Germinal center (tissue), 1 donor: ENCODE measurements at places on chromosomes 13 and 19.

DNA sequence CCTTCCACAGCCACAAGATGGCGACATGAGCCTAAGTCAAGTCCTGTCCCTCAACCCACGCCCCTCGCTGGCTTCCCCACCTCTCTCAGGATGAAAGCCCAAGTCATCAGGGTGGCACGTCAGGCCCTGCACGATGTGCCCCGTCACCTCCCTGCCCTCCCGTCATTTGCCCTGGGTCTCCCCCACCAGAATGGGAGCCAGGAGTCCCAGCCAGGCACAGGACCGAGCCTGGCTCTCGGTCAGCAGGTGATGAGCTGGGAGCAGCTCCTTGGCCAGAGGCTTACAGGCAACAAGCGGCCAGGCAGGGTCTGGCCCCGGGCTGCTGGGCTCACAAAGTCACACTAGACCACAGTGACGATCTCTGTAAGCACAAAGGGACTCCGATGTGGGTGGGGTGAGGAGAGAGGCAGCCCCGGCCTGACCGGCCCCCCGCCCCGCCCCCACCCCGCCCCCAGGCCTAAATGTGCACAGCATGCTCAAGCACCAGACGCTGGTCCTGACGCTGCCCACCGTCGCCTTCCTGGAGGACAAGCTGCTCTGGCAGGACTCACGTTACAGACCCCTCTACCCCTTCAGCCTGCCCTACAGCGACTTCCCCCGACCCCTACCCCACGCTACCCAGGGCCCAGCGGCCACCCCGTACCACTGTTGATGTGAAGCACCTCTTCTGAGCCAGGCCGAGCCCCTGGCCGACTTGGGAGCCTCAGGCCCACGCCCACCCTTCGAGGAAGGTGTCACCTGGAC is 7.3 kb downstream of the MRPL4 start:
- DNase-seq = peak; percentile 57

GRCh38 chr19:28497137-28497536 is 715.8 kb downstream of the UQCRFS1 start:
- no peak for DNase-seq

- no peak for DNase-seq
Measured at GRCh38 chr19:50708179-50708879, 11.3 kb downstream of the SHANK1 start.

GRCh38 chr13:112771877-112772538 is 82.2 kb downstream of the ATP11A start:
- no peak for DNase-seq

DNA sequence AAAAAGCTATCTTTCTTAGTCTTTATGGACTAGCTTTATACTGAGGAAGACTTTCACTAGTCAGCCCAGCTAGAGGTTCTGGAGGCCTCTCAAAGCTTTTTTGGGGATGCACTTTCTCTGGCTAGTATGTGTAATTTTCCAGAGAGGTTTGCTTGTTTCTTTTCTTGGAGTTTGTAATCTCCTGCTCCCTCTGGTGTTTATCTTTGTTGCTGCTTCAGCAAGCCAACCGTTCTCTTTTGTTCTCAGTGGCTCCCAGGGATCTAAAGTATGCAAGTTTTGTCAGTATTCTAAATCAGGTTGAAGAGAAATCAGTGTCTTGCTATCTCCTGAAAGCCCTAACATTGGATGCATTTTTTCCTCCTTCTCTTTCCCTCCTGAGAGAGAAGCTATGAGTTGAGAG is 121.1 kb upstream of the MYO16 start:
- no peak for DNase-seq

DNA sequence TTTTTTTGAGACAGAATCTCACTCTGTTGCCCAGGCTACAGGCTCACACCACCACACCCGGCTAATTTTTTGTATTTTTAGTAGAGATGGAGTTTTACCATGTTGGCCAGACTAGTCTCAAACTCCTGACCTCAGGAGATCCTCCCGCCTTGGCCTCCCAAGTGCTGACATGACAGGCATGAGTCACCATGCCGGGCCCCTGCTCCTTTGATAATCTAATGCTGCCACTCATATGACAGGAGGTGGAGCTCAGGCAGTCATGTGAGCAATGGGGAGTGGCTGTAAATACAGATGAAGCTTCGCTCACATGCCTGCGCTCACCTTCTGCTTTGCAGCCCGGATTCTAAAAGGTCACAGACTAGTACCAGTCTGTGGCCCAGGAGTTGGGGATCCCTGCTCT is 25.1 kb downstream of the ARHGEF18 start:
- DNase-seq = no peak

- DNase-seq = no peak
Measured at GRCh38 chr13:47896546-47896945, 104.5 kb downstream of the SUCLA2 start.

- no peak for DNase-seq
Measured at GRCh38 chr19:33171916-33172359, 22.2 kb upstream of the LRP3 start.

DNA sequence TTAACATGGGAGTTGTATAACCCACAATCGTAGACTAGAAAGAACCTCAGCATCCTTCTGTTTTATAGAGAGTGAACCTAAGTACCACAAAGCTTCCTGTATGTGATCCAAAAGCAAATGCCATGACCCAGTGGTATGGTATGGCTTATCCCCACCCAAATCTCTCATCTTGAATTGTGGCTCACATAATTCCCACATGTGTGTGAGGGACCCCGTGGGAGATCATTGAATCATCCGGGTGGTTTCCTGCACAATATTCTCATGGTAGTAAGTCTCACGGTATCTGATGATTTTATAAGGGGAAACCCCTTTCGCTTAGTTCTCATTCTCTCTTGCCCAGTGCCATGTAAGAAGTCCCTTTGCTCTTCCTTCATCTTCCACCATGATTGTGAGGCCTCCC is 587.9 kb downstream of the LMO7 start:
- no peak for DNase-seq

- DNase-seq = no peak
Measured at GRCh38 chr19:7450243-7451223, 38.3 kb downstream of the PEX11G start.

GRCh38 chr13:65907666-65908525 is 1322.2 kb downstream of the PCDH9 start:
- DNase-seq = no peak

GRCh38 chr13:31913459-31913858 is 118.1 kb upstream of the FRY start:
- DNase-seq = no peak

GRCh38 chr13:113110048-113110851 is 4.7 kb downstream of the F7 start:
- no peak for DNase-seq

DNA sequence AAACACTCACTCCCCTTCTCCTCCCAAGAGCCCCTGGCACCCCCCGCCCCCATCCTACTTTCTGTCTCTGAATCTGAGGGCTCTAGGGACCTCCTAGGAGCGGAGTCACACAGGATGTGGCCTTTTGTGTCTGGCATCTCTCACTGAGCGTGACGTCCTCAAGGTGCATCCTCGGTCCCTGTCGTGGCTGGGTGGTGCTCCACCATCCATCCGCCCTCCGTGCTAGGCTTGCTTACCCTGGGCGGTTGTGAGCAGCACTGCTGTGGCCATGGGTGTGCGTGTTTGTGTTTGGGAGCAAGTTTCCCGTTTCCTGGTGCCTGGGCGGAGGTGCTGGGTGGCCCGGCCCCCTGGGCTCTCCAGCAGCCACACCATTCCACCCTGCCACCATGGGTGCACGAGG is 12.2 kb downstream of the PLEKHJ1 start:
- DNase-seq = peak; percentile 78

DNA sequence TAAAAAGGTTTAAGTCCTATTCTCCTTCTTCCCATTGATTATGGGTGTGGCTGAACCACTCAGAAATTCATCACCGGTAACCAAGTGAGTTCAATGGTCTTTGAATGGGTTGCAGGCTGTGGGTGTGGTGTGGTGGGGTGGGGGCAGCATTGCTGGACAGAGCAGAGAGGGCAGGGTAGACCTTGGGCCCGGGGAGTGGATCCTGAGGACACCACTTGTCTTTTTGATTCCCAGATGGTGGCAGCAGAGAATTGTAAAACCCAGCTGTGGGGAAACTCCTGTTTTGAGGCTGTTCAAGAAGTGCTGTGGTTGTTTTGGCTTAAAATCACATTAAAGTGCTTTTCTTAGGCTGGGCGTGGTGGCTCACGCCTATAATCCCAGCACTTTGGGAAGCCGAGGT is 45.8 kb upstream of the RGCC start:
- DNase-seq = no peak

- no peak for DNase-seq
Measured at GRCh38 chr13:111006506-111007031, 91.7 kb upstream of the ANKRD10 start.

DNA sequence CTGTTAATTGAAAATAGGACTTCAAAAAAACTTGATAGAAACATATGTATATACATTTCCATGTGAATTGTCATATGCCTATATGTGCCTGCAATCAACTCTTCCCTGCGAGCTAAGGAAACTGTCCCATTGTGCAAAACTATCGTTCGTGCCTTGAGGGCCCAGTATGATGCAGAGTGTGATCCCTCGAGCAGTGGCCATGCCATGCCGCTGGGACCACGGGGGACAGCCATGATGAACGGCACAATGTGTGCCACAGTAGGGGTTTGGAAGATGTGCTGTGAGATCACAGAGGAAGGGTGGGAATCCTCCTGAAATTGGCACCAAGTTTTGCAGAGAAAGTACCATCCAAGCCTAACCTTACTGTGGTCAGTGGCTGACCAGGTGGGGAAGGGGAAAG is 118.1 kb upstream of the SOX1 start:
- DNase-seq = no peak

DNA sequence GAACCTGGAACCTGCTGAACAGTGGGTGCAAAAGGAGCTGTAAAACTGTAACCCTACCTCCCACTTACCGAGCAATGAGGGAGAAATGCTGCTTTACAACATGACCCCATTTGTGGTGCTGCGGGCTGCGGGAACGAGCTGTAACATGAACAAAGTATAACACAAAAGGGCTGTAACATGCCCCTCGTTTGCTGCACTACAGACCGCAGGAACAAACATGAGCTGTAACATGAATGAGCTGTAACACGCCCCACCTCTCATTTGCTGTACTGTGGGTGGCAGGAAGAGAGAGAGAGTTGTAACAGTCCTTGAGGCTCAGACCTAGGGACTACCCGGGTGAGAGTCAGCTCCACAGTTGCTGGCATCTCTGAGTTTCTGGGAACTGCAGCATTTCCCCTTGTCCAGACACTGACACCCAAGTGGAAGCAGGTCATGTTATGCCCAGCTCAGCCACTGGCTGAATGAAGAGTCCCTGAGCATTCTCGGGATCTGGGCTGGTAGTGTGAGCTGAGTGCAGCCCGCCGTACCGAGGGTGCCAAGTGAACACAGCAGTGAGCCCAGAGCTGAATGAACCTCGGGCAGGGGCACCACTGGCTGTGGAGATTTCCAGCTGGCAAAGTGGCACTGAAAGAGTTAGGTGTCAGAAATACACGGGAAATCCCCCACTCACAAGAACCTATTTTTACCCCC is 1385.3 kb upstream of the SPRY2 start:
- no peak for DNase-seq

DNA sequence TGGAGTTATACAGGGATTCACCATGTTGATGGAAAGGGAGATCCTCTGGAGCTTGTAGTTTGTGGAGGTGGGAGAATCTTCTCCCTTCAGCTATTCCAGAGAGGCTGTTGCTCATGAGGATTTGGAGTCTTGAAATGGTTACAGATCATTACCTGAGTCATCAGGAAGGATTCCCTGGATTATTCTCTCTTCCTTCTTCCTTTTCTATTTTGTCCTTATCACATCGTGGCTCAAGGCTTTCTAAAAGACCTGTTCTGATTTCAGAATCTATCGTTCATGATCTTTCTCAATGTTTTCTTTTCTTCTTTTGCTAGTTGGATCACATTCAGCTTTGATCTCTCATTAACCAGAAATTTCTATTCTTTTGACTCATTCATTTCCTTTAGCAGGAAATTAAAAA is 196.0 kb downstream of the KLF5 start:
- no peak for DNase-seq

GRCh38 chr13:20001366-20002190 is 43.1 kb downstream of the ZMYM2 start:
- no peak for DNase-seq

DNA sequence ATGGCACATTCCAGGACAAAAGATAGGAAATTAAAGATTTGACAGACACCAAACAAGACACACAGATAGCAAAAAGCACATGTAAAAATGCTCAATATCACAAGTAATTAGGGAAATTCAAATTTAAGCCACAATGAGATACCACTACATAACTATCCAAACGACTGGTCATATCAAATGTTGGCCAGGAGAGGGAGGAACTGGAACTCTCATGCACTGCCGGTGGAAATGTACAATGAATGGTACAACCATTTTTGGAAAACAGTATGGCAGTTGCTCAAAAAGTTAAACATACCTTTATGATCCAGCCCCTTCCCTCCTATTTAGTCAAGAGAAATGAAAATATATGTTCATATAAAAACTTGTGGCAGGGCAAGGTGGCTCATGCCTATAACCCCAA is 36.8 kb upstream of the CYP2S1 start:
- no peak for DNase-seq

GRCh38 chr13:64041296-64041695 is 2625.6 kb upstream of the PCDH20 start:
- DNase-seq = no peak

GRCh38 chr13:50794226-50794625 is 49.3 kb downstream of the DLEU7 start:
- no peak for DNase-seq

- no peak for DNase-seq
Measured at GRCh38 chr13:47190696-47191305, 293.9 kb upstream of the HTR2A start.

DNA sequence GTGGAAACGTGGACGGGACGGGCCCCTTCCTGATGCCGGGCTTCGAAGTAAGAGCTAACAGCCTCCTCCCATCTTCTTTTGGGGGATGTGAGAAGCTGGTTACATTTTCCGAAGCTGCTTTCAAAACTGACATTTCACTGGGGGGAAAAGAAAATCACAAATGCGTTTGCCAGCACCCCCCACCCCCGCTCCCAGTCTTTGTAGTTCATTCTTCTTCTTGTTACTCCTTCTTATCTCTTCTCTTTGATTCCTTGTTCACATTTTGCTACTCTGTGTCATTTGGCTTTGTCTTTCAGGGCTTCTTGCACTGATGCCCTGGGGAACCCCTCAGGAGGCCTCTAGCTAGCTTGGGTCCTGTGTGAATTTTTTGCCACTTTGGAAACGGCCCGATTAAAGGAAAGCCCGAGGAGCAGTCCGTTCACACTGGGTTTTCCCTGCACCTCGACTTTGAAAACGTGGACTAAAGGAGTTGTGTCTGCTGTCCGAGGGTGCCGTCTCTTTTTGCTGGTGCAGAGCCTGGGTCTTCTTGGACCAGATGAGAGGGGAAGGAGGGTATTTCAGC is 1.3 kb downstream of the CARM1 start:
- no peak for DNase-seq

GRCh38 chr13:51167393-51168191 is 54.6 kb upstream of the FAM124A start:
- DNase-seq = no peak

DNA sequence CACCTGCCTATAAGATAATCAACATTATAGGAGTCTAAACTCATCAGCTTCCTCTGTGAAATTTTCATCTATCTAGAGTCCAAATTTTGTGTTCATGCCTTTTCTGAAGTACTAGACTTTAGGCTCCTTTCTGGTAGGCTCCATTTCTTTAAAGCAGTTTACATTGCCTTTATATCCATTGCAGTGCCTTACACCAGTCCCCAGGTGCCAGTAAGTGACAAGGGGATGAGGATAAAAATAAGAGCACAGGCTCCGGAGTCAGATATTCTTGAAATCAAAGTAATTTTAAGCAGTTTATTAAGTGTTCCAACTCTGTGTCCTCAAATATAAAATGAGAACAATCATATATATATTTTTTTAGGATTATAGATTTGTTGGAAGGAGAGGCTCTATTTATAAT is 10.6 kb upstream of the CYSLTR2 start:
- DNase-seq = no peak
